ENCODE measurements at places on chromosomes 11 and 22.

DNA sequence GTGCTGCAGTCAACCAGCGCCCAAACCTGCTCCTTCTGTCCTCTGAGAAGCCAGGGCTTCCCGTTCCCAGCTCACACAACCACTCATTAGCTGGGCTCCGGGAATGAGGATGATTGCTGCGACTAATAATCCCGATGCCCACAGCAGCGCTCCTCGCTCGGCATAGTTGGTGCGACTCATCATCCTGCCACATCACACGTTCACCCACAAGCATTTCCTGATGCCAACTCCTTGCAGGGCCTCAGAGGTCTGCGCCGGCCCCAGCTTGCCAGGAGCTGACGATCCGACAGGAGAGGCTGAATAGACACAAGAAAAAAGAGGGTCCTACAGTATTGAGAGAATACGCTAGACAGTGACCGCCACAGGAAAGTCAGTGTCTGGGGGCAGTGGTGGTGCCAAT, 10.6 kb upstream of the CSNK1E start:
- no peak for DNase-seq

- DNase-seq, result peak; percentile 59
These were observed 30.0 kb downstream of the MAPK1 start for GRCh38 chr22:21837248-21837979.

DNA sequence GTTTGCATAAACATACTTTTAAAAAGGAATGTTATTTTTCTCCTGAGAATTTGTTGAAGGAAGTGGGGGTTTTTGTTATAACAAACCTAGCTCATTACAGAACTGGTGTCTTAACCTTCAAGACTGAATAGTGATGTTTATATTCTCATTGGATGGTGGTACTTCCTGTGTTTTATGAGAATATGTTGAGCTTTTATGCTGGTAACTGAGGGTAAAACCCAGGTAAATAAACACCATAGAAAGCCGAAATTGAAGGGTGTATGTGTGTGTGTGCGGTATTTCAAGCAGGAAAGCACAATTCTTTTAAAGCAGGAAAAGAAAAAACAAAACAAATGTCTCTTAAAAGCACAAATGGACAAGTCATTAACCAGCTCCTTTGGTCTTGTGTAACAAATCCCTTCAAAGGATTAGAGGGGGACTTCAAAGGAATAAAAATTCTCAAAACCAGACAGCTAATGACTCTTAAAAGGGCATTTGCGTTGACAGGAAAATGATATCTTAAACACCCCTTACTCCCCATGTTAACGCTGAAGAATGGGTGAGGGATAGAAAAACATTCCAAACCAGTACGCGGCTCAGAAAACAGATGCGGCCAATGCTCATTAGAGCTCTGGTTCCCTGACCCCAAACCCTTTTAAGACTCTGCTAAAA, 23.8 kb downstream of the LMO2 start:
- no peak for DNase-seq

- no peak for DNase-seq
These were observed 100.6 kb downstream of the WNT7B start for GRCh38 chr22:45876136-45877035.

- peak; percentile 57 for DNase-seq
These were observed 20.5 kb downstream of the MUC6 start for GRCh38 chr11:1015826-1016545.

GRCh38 chr11:134535029-134536025, 123.3 kb upstream of the B3GAT1 start:
- no peak for DNase-seq

DNA sequence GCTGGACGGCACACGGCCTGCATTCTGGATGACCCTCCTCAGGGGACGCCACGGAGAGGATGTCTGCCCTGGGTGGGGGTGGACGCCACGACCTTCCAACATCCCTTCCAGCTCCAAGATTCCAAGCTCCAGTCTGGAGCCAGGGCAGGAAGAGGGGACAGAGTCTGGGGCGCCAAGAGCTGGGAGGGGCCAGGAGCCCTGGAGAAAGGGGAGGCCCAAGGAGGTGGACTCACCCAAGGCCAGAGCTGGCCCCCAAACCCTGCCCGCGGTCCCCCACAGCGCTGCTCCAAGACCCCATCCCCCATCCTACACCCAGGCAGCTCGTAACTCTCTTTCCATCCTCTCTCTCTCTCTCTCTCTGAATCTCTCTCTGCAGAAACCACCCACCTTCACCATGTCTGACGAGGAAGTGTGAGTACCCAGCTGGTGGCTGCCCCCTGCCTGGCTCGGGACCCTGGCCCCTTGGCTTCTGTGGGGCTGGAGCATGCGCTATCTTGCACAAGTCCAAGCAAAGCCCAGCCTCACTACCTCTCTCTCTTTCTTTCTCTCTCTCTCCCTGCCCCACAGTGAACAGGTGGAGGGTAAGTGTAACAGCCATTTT, 3.1 kb downstream of the TNNT3 start:
- no peak for DNase-seq

GRCh38 chr11:130675371-130675821, 227.0 kb downstream of the ADAMTS15 start:
- DNase-seq, result no peak

- DNase-seq, result no peak
These were observed 7.0 kb downstream of the UCP3 start for GRCh38 chr11:74001822-74002286.

DNA sequence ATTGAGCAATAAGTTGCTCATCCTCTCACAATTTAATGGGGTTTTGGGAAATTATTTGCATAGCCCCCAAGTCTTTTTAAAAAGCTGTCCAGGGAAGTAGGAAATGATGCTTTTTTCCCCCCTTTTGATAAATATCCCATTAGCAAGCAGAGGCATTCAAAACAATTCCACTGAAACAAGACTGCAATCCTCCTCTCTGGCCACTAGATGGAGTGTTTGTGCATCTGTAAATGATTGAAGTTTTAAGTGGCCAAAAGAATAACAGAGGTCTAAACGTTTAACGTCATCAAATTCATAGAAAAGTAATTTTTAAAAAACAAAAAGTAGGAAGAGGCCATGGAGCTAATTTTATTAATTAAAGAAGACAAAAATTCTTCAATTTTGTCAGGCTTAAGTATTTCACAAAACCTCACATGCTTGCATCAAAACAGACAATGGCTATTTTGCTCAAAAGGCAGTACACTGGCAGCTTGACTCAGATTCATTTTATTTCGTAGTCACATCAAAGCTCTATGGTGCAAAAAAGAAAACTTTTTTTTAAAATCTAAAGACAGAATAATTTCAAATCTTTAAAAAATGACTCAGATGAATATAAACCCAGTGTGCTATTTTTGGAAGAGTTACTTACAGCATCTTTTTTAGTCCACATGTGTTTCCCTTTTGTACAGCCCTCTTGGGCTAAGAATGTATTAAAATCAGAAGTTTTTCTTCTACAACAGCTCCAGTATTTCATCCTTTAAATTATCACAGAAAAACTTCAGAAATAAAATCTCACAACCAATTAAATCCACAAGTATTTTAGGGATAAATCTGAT, 17.8 kb downstream of the CHORDC1 start:
- DNase-seq, result peak; percentile 78

- DNase-seq, result no peak
These were observed 25.5 kb downstream of the KCNJ5 start for GRCh38 chr11:128916681-128917080.

DNA sequence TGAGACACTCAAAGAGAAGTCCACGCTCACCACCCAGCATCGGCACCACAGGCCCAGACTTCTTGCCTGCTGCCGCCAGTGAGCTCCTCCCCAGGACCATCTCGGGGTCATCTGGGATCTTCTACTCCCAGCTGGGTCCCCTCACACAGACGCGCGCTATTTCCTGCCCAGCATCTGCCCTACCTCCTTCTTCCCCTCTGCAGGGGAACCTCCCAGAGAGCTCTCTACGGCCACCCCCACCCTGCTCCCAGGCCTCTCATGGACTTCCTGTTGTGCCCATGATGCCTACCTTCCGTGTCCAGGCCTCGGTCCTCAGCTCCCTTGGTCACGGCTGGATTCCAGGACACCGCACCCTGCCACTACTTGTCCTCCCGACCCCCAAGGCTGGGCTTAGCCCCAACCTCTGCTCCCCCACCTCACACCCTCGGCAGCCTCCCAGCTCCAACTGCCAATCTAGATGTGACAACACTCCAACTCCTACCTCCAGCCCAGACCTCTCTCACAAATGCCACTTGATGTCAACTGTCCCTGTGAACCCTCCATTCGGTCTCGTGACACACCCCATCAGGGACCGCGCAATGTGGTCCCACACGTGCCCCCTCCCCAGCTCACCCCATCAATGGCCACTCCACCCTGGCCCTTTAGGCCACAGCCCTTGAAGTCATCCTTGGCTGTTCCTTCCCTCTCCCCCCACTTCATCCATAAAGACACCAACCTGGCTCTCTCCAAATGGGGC, 45.3 kb downstream of the SGSM3 start:
- peak; percentile 59 for DNase-seq

DNA sequence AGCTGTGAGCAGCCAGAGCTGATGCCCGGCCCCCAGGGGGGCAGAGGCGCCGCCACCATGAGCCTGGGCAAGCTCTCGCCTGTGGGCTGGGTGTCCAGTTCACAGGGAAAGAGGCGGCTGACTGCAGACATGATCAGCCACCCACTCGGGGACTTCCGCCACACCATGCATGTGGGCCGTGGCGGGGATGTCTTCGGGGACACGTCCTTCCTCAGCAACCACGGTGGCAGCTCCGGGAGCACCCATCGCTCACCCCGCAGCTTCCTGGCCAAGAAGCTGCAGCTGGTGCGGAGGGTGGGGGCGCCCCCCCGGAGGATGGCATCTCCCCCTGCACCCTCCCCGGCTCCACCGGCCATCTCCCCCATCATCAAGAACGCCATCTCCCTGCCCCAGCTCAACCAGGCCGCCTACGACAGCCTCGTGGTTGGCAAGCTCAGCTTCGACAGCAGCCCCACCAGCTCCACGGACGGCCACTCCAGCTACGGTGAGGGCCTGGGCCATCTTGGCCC, 6.1 kb downstream of the CDC42EP1 start:
- DNase-seq, result peak; percentile 94

GRCh38 chr11:88284336-88285050, 53.0 kb downstream of the CTSC start:
- DNase-seq, result no peak

DNA sequence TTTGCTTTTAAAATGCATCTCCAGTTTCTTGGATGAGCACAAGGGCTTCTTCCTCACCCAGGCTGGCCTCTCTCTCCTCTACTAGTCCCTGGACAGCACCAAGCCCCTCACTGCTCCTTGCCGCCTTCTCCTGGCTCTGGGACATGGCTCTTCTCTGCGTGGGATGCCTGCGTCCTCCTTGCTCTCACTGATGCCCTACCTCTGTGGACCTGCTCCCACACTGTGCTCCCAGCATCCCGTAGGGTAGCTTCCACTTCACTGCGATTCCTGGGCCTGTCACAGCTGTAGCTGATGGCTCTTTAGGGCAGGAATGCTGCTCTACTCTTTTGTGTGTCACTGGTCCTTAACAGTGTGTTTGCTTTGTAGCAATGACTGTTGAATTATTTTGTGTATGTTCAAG, 136.3 kb downstream of the SNX19 start:
- DNase-seq, result no peak

DNA sequence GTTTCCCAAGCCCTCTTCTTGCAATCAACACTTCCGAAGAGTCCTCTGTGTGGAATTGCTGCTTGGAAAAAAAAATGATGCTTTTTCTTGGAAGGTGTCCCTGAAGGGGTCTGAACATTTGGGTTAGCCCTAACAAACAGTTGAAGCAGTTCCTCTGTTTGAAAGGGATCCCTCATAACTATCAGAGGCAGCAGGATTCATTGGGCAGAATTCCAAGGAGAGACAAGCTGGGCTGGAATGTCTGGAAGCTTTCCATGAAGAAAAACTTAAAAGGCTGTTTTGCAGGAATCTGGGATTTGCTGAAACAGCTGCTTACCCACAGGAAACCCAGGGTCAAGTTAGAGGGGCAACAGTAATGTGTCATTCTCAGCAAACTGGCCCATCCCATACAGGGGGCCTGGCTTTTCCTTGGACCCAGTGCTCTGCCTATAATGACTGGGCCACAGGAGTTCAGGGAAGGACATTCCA, 3.1 kb downstream of the CSNK2A3 start:
- DNase-seq, result no peak

GRCh38 chr11:27061461-27061821, 20.8 kb downstream of the BBOX1 start:
- DNase-seq, result no peak

DNA sequence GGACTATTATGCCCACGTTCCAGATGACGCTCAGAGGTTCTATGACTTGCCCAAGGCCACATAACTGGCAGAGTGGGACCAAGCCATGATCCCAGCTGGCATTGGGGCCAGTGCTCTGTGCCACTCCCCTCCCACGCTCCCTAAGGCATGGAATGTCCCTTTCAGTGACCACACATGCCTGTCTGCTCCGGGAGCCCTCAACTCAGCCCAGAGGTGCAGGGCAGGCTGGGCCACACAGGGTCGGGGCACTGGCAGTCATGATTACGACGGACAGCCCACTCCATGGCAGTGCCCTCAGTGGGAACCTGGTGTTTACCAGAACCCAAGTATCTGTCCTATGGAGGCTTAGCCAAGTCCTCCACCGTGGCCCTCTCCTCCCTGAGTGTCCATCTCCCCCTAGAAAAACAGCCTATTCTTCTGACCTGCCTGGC, 10.0 kb downstream of the RHBDD3 start:
- DNase-seq, result no peak

GRCh38 chr11:57124505-57124904, 57.2 kb upstream of the LRRC55 start:
- no peak for DNase-seq

DNA sequence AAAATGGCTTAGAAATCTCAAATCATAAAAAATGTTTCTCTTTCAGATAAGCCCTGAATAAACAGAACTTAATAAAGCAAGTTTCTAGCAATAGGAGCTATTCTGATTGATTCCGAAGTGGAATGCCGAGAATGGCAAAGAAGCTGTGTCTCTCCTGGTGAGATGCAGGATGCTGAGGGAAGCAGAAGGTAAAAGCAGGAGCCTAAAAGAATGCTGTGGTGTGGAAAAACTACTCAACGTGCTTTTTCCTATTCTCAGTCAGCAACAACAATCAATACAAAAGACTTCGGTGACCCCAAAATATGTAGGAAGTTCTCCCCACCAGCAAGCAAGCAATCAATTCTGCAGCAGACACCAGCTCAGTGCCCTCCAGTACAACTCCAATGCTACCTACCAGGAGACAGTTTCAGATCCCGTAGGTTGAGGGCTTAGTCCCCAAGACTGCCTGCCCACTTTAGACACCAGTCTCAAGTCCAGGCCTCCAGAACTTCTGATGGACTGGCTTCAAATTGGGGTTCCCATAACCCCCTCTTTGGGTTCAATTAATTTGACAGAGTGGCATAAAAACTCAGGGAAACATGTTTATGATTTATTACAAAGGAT, 6.6 kb downstream of the CTSC start:
- DNase-seq, result no peak

DNA sequence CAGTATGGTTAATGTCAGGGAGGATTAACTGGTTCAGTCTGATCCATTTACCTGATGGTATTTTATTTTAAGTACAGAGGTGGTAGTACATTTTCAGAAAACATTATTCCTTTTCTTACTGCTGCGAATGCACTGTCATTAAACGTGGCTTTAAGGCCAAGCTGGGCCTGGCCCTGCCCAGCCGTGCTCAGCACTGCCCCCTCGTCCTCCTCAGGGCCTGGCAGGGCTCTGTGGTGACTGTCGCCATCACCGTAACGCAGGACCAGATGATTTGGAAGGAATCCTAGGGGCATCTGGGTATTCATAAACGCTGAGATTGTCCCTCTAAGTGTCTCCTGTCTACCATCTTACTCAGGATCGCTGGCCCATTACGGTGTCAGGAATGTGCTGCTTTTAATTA, 302.0 kb downstream of the TBC1D22A start:
- no peak for DNase-seq

Measured in suppressor macrophage treated with lipopolysaccharide for 1 hour (primary cell).